ENCODE measurements at places on chromosomes 1 and 21. TPM values are rescaled to one million over a fixed set of nuclear protein-coding genes. Genes with fewer than 3 reads are reported as not detected.
A peak's percentile ranks its signal among the peaks of the same experiment; 100 is the strongest.

DNA sequence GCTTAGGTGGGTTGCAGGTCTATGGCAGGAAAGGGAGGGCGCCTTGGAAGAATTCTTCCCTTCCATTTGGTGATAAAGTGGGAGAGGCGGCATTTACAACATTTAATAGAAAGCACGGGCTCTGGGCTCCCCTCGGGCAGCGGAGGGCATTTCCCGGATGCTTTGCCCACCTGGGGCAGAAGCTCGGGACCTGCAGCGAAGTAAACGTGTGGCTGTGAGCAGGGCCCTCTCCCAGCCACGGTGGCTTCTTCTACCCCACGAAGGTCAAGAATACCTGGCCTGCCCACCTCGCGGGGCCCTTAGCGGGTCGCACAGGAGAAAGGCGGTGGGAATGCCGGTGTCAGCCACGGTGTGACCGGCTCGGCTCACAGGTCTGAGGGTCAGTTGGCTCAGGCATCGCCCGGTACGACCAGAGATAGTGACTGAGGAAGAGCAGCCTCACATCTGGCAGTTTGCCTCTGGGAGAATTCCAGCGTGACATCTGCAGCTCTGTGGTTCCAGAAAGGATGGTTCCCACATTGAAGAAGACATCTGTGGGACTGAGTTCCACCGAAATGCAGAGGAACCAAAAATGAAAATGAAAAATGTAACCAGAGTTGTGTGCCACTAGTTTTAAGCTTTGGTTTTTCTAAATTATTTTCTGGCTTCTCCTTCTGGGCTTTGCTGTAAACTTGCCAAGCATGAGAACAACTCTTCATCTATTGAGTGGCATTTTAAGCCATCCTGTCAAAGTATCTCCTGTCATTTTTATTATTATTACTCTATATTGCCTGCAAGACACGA is 720 bp upstream of the F3 start:
- DNase-seq: peak; percentile 39

DNA sequence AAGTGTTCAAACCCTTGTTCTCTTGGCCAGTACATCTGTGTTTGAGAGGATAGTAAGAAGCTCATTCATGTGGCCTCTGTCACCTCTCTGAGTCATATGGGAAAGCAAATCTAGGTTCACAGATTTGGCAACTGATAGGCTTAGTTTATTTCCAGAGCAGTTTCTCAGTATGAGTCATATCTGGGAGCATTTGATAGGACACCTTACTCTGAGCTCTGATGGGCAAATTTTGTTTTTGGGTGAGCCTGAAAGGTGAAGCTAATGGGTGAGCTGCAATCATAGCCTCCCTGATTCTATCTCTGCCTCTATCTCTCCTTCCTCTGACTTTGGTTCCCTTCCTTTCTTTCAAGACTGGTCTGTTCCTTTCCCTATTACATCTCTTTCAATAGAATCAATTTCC is 134.4 kb downstream of the S1PR1 start:
- no peak for DNase-seq

GRCh38 chr1:219120624-219121544 is 52.8 kb upstream of the LYPLAL1 start:
- no peak for DNase-seq

- no peak for DNase-seq
These were observed 132.3 kb downstream of the BEND5 start for GRCh38 chr1:48644190-48644900.

DNA sequence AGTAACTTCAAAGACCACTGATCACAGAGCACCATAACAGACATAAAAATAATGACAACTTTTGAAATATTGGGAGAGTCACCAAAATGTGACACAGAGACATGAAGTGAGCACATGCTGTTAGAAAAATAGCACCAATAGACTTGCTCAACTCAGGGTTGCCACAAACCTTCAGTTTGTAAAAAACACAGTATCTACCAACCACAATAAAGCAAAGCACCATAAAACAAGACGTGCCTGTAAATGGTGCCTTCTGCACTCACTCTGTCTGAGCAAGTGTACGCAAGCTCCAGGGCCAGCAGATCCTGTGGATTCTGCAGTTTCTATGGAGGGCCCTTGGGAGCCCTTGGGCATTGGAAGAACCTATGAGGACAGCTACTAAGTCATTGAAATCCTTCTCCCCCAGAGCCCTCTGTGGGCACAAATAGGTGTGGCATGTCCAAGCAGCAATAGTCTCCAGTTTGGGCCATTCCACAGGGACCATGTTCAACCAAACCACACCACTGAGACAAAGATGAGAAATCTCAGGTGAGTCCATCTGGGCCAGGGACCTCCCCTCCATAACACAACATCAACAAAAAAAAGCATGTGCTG is 116.9 kb upstream of the RAB4A start:
- DNase-seq: no peak

- DNase-seq: peak; percentile 82
These were observed 25.3 kb upstream of the EFHD2 start for GRCh38 chr1:15384301-15384901.

DNA sequence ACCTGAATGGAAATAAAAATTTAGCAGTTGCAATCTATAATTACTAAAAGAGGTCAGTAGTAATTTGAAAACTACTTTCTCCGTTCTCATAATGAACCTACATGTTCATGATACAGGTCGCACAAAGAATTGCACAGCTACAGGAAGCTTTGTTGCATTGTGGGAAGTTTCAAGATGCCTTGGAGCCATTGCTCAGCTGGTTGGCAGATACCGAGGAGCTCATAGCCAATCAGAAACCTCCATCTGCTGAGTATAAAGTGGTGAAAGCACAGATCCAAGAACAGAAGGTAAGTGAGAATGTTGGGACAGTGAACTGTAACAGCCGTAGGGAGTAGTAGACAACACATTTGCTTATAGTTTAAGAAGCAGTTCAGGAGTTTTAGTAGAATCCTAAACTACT is 68.8 kb upstream of the BMP8A start:
- no peak for DNase-seq

- no peak for DNase-seq
These were observed 108.9 kb upstream of the FMN2 start for GRCh38 chr1:239982762-239983161.

DNA sequence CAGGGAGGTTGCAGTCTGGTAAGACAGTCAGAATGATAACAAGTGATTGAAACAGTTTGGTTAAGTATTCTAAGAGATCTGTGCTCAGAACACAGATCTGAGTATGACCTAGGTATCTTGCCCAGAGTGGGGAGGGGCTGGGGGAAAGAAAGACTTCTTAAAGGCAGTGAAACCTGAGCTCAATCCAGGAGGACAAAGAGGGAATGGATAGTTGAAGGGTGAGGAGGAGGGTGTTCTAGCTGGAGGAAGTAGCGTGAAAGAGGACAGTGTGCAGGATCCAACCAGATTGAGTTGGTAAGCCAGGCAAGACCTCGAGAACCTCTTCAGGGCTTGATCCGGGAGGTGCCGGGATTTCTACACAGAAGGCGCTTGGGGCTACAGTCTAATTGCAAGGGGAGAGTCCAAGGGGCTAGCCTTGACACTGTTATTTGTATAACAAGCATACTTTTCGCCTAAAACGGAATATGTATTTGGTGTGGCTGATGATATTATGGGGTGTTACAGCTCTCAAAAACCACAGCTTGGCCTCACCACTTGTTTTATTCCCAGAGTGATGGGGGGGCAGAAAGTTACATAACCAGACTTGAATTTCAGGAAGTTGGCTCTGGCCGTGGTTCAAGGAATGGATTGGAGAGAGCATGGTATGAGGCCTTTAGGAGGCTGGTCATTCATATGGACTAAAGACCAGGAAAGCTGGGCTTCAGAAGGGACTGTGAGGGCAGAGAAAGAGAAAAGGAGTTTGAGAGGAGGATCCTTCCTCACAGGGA is 19.1 kb downstream of the RCSD1 start:
- DNase-seq: no peak

GRCh38 chr1:16012590-16013219 is 5.1 kb downstream of the HSPB7 start:
- peak; percentile 87 for DNase-seq

DNA sequence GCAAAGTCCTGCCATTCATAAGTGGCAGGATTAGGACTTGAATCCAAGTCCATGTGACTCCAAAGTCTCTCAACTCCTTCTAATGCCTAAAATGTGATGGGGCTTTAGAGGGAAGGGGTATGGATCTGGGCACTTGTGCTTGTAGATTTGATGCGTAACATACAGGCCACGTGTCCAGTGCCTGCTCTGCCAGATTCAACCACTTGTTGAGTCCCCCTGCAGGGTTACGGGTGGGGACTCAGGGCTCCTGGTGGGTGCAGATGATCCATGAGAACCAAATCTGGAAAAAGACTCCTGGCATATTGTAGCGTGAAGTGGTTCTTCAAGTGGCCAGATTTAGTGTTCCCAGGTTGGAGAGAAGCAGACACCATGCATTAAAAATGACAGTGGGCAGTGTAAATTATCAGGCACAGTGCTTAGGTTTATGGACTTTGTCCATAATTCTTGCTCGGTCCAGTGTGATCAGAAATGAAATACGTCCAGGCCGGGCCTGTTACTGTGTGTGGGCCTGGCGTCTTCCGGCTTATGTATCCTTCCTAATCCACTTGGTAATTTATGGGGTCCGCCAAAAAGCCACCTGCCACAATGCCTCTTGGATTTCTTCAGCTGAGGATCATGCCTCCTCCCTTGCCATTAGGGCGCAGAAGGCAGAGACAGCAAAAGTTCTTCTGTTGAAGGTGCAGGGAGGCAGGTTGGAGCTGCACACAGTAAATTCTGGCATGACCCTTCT is 51.2 kb upstream of the LRP8 start:
- DNase-seq: peak; percentile 5

DNA sequence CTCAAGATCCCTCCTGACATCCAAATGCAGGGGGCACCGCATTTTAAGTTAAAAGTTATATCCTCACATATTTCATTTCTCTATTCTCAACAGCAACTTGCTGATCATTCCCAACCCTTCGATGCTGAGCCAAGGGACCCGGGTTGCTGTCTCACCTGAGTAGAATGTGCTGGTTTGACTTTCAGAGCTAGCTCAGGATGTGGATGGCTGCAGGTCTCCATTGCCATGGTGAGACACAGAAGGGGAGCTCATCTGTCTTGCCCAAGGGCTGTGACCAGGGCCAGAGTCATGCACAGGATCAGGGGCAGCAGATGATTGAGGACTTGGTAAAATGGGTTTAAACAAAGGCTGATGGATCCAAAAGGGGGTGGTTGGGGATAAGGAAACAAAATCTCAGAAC is 112.1 kb downstream of the HMGB4 start:
- no peak for DNase-seq

DNA sequence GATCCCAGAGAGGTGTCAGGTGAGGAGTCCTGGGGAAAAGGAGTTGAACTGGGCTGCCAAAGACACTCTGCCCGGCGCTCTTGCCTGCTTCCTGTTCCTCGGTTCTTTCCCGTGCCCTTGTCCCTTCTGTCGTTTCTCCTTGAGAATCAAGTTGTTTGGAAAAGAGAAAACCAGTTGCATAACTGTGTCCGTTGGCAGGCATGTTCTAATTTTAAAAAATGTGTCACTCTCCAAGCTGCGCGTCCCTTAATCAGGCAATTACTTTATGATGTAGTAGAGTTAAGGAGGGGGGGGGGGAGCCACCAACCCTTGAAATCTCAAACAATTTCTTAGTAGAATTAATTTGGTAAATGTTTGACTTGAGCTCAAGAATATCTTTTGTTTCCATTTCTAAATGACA is 105.9 kb upstream of the IGSF21 start:
- DNase-seq: no peak

DNA sequence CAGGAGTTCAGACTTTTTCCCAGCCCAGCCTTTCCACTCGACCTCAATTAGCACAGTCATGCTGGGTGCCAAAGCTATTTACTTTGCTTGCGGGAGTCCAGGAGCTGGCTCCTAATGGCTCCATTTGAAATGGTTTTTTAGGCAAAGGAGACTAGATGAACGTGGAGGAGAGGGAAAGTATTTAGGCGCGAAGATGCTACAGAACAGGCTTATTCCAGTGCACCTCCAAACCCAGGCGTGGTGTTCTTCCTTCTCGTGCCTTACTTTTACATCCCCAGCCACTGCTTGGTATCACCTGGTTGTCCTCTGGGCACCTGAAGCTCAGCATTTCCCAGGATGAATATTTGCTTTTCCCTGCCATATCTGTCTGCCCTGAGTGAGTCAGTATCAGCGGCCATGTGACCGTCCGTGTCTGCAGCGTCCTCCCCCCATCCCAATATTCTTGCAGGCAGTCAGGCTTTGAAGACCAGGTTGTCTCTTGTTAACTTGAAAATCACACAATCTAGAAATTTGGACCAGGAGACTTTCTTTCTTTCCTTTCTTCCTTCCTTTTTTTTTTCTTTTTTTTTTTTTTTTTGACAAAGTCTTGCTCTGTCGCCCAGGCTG is 198.5 kb downstream of the DYRK1A start:
- peak; percentile 23 for DNase-seq

GRCh38 chr1:204104331-204105130 is 31.6 kb downstream of the SOX13 start:
- DNase-seq: no peak

DNA sequence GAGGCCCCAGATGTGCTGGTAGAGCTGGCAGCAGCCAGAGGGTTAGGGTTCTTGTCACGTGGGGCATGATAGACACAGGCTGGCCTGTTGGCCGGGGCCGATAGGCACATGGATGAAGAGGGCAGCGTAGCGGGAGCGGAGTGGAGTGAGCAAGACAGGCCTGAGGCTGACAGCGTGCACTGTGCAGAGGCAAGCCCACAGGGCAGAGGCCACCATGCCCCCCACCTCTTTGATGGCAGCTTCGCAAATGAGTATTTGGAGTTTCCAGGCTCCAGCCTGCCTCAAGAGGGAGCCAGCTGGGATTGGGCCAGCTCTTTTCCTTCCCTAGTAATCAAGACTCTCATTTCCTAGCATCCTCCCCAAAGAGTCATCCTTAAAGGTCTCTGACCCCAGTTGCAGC is 43.5 kb downstream of the TMCC2 start:
- no peak for DNase-seq

- no peak for DNase-seq
These were observed 9.0 kb downstream of the GNG4 start for GRCh38 chr1:235640580-235640979.

GRCh38 chr1:244365809-244366208 is 85.9 kb downstream of the ADSS2 start:
- DNase-seq: no peak

GRCh38 chr1:244041466-244042120 is 9.5 kb upstream of the ZBTB18 start:
- DNase-seq: no peak

DNA sequence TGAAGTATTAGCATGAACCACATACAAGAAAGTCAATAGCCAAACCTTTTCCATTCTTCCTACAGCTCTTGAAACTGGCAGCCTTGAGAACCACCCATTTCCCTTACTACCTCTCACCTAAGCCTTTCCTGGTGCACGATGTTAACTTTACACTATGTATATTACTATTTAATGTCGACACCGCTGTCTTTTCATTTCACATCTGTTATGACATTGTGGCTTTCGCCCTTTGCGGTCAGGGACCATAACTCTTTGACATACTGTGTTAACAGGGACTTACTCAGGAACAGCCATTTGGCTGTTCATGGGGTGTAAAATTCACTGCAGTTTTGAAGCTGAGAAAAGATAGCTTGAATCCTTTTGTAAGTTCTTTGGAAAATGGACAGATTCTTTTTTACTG is 21.1 kb upstream of the GPR88 start:
- DNase-seq: no peak

- no peak for DNase-seq
These were observed 897 bp downstream of the EPHX4 start for GRCh38 chr1:92030656-92031107.

The TMCC2 gene
- 9.5 TPM for total RNA-seq

The NR1I3 gene
- not detected for total RNA-seq

The KIF21B gene
- total RNA-seq: 19.4 TPM

The RSRP1 gene
- 76.9 TPM for total RNA-seq

The SELL gene
- 0.26 TPM for total RNA-seq

The ZNF670 gene
- total RNA-seq: 11.1 TPM

The BEST4 gene
- total RNA-seq: 1.7 TPM

The UQCRHL gene
- total RNA-seq: 3.8 TPM
